Esophagus squamous epithelium (tissue), 5 donors: ENCODE measurements at places on chromosomes 3 and 15.

GRCh38 chr3:39753391-39753790 lies 56.0 kb upstream of the MYRIP start:
- no peak for DNase-seq

- DNase-seq = no peak
These were observed 216.3 kb upstream of the MLF1 start for GRCh38 chr3:158354713-158355112.

- DNase-seq = no peak
These were observed 74.0 kb downstream of the B3GALNT1 start for GRCh38 chr3:161031134-161031533.

DNA sequence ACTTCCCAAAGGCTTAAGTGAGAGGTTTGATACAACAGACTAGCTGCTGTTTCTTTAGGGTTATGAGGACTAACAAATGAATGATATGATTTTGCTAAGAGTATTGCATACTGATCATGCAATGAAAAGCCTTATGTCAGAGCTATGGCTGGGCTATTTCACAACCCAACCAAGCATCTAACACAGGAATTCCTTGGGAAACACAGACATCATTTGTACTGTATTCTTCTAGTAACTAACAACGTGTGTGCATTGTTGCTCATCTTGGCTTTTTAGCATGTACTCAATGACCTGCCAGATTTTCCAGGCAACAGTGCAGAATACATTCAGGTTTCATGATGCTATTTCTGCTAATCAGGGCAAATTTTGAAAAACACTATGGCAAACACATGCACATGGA lies 19.3 kb downstream of the PDZRN3 start:
- no peak for DNase-seq

DNA sequence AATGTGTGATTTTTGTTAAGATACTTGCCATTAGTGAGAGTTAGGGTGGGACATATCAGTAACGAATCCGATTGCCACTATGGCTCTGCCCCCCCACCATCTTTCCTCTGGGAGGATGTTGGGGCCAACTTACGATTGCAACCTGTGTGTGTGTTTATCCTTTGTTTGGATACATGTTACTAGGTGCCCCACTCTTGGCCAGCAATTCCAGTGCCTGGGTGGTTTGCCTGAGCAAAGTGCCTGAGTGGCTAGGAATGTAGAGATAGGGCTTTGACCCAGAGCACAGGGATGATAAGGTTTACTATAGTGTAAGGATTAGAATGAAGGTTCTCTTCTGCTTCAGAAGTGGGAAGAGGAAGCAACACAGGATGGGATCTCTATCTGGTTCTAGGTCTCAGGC lies 231.8 kb downstream of the TP63 start:
- DNase-seq = no peak

- DNase-seq = no peak
These were observed 170.5 kb upstream of the TGFBR2 start for GRCh38 chr3:30435861-30436331.

GRCh38 chr15:39857132-39857531 lies 62.9 kb downstream of the GPR176 start:
- DNase-seq = no peak

DNA sequence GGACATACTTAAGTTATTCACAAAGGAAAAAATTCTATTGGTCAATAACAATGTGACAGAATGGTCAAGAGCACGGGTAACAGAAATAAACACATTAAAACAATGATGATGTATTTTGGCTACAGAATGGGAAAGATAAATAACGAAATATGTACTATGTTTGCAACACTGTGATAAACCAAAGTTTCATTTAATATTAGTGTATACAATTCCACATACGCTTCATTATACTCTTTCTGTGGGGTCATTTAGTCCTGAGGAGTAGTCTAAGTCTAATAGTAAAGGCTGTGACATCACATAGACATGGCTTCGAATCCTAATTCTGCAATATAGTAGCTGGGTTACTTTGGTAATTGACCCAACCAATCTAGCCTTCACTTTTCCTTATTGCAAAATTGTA lies 408.3 kb downstream of the MCTP2 start:
- no peak for DNase-seq

GRCh38 chr3:12965999-12966846 lies 107.0 kb downstream of the IQSEC1 start:
- no peak for DNase-seq

- no peak for DNase-seq
These were observed 492.4 kb downstream of the OTOL1 start for GRCh38 chr3:161989012-161989411.

GRCh38 chr15:78714890-78715289 lies 73.9 kb upstream of the CHRNB4 start:
- DNase-seq = no peak

DNA sequence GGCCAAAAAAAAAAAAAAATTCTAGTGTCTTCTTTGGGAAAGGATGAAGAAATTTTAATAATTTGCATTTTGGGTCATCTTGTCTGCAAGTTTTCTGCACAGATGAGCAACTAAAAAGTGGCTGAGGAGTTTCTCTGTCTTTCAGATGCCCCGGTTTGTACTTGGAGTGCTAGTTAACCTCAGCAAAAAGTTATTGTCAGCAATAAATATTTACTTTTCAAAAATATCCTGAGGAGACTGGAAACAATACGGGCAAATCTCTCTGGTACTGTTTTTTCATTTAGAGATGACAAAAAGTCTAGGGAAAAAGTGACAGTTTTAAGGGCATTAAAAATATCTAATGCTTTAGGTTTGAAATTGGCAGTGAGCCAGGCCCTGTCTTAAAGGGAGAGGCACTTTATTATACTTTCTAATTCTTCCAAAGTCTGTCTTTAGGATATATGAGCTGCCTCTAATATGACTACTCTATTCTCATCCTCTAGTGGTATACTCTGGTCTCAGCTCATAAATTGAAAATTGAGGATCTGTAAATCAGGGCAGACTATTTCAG lies 436.0 kb upstream of the NR2F2 start:
- no peak for DNase-seq

- DNase-seq = peak; percentile 14
These were observed at the start of gene RIOX2 for GRCh38 chr3:97971679-97972567. Gene RIOX2 (minus strand): TSS chr3:97972431. CDS start chr3:97967593, 4,838 bp downstream.

DNA sequence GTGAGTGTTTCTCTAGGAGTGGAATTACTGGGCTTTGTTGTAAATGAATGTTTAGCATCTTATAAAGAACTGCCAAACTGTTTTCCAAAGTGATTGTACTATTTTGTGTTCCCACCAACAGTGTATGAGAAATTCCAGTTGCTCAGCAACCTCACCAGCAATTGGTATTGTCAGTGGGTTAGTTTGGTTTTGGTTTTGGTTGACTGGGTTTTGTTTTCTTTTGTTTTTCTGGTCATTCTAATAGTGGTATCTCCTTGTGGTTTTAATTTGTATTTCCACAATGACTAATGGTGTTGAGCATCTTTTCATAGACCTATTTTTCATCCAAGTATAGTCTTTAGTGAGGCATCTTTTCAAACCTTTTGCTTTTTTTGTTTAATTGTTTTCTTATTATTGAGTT lies 27.1 kb downstream of the FILIP1L start:
- no peak for DNase-seq

DNA sequence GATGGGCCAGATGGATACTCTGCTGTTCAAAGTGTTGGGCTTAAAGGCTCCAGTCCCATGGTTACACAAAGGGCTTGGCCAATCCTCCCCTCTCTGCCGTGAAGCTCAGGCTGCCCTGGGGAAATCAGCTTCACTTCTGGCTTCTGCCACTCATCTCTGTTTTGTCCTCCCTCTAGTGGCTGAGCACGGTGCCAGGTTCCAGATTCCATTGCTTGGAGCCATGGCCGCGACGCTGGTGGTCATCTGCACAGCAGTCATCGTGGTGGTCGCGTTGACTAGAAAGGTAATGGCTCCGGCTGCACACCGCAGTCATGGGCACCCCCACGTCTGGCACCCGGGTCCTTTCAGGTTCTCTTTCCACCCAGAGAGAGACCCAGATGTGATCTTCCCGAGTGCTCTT lies 5.6 kb downstream of the TIGIT start:
- DNase-seq = no peak

DNA sequence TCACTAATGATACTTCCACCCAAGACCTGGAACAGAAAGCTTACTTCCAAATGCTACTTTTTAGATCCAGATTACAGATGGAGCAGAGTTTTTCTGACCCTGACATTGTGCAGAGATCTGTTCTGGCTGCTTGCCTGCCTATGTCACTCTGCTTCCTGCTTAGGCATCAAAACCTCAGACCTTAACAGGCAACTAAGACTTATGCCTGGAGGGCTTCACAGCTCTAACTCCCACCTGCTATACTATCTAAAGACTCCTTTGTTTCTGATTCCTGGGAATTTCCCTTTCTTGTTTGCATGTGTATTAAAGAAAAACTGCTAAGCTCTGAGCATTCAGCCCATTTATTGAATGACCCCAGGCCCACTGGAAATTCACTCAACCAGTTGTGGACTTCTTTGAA lies 157.4 kb upstream of the NPHP3 start:
- DNase-seq = no peak

GRCh38 chr15:61227269-61227949 lies 1.7 kb downstream of the RORA start:
- no peak for DNase-seq

DNA sequence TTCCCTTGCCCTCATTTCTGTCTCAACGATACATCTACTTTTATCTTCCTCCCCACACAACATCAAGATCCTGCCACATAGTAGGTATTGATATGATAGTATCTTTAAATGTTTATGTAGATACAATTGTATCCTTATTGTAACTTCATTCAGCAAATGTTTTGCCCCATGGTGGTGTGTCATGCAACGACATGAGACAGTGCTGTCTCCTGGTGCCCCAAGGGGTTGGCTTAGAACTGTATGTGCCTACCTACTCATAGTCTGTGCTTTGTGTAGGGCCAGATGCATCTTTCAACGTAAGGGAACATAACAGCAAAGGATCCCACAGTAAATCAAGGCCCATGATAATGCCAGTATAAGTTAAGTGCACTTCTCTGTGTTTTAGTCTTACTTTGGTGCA lies 2.8 kb upstream of the CD47 start:
- no peak for DNase-seq

GRCh38 chr3:175988401-175988800 lies 1129.3 kb downstream of the NAALADL2 start:
- DNase-seq = no peak

- DNase-seq = no peak
These were observed 13.8 kb downstream of the TMEM266 start for GRCh38 chr15:76073554-76073953.

- DNase-seq = no peak
These were observed 94.6 kb upstream of the CTDSPL start for GRCh38 chr3:37766797-37767776.

DNA sequence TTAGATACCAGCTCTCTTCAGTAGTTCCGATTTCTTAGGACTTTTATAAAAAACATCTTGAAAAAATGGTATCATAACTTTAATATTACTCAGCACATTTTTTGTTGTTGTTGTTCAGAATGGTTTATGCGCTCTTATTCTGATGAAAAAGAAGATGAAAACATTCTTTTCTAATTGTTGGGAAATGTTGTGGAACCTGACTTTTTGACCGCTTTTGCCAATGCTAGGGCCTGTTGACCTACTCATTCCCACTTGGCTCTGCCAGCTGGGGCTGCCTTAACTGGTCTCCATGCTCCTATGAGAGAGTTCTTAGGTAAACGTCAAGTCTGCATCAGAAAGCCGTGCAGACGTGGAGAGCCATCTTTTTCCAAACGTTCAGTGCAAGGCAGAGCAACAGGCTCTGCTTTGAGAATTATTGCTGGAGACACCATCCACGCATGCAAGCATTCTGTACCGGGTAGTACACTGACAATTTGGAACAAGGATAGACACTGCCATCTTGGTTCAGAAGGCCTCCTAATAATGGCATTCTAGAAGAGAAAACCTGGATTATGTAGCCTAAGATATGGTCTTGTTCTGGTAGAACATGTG lies 176.8 kb downstream of the GHSR start:
- DNase-seq = no peak

DNA sequence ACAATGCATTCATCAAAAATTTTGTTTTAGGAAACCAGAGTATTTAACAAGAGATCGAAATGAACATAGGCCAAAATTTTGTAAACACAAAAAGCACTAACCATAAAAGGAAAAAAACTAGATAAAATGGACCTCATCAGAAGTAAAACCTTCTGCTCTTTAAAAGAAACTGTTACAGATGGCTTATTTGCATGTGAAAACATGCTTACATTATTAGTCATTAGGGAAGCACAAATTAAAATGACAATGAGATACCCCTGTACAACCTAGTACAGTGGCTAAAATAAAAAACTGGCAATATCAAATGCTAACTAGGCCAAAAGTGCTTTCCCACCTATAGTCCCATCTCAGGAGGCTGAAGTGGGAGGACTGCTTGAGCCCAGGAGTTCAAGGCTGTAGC lies 19.3 kb downstream of the UBR1 start:
- no peak for DNase-seq

GRCh38 chr3:41489231-41489630 lies 289.9 kb downstream of the CTNNB1 start:
- no peak for DNase-seq

- DNase-seq = no peak
These were observed 267.5 kb downstream of the SLCO3A1 start for GRCh38 chr15:92121047-92121446.

DNA sequence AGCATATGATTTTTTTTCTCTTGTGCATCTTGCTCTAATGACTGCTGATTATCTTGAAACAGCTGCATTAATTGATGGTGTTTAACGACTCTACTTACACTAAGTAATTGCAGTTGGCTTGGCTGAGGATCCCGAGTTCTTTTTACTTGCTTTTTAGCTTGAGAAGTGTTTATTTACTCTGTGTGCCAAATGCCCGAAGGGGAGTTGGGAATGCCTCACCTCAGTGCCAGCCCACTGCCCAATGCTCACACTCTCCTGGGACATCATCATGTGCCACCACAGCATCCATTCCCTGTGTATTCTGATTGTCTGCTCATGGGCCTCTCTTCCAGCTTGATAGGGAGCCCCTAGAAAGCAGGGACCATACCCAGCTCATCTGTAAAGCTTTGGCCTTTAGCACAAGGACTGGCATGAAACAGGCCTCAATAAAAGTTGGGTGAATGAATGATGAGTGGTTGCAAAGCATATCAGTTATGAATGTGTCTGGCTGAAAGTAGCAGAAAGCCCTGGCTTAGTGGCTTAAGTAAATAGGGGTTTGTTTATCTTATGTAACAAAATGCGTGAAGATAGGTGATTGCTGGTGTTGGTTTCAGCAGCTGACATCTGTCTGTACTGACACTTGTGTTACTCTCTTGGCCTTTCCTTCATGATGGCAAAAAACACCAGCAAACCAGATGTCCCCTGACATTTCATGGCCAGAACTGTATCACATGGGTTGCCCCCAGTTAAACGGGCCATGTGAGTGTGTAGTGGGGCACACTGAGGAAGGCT lies 8.1 kb downstream of the PXYLP1 start:
- no peak for DNase-seq

- no peak for DNase-seq
These were observed 11.2 kb downstream of the ZXDC start for GRCh38 chr3:126464494-126464893.

- DNase-seq = no peak
These were observed 11.7 kb downstream of the ABCC5 start for GRCh38 chr3:184005941-184006507.

- DNase-seq = no peak
These were observed 21.0 kb downstream of the LARS2 start for GRCh38 chr3:45409369-45409768.
